ENCODE measurements at places on chromosomes 11 and 22. TPM values are rescaled to one million over a fixed set of nuclear protein-coding genes. Genes with fewer than 3 reads are reported as not detected.
A peak's percentile ranks its signal among the peaks of the same experiment; 100 is the strongest.

GRCh38 chr11:133726542-133726941, 118.8 kb downstream of the SPATA19 start:
- H3K4me1 ChIP-seq = no peaks in the 10 kb centered on the region
- no peak overlapping the region for H3K4me3 ChIP-seq
- no peak overlapping the region for H3K27ac ChIP-seq

GRCh38 chr22:45007391-45008185, 2.2 kb downstream of the PHF21B start:
- peaks cover 13% of the 10 kb centered on the region for H3K4me1 ChIP-seq
- H3K4me3 ChIP-seq = peak overlapping the region; percentile 5
- H3K27ac ChIP-seq = no peak overlapping the region
- peaks cover 59% of the 10 kb centered on the region for H3K27me3 ChIP-seq
- peaks cover 3% of the 10 kb centered on the region for H3K36me3 ChIP-seq
- peak; percentile 22 for DNase-seq

The MMP27 gene
- total RNA-seq = not detected

- H3K27ac ChIP-seq = peak overlapping the region; percentile 16
- H3K4me1 ChIP-seq = peaks cover 16% of the 10 kb centered on the region
- DNase-seq = no peak
- H3K27me3 ChIP-seq = peaks cover 14% of the 10 kb centered on the region
- no peak overlapping the region for H3K4me3 ChIP-seq
- H3K36me3 ChIP-seq = no peaks in the 10 kb centered on the region
These were observed 108.8 kb downstream of the MPPED1 start for GRCh38 chr22:43520632-43521039.

DNA sequence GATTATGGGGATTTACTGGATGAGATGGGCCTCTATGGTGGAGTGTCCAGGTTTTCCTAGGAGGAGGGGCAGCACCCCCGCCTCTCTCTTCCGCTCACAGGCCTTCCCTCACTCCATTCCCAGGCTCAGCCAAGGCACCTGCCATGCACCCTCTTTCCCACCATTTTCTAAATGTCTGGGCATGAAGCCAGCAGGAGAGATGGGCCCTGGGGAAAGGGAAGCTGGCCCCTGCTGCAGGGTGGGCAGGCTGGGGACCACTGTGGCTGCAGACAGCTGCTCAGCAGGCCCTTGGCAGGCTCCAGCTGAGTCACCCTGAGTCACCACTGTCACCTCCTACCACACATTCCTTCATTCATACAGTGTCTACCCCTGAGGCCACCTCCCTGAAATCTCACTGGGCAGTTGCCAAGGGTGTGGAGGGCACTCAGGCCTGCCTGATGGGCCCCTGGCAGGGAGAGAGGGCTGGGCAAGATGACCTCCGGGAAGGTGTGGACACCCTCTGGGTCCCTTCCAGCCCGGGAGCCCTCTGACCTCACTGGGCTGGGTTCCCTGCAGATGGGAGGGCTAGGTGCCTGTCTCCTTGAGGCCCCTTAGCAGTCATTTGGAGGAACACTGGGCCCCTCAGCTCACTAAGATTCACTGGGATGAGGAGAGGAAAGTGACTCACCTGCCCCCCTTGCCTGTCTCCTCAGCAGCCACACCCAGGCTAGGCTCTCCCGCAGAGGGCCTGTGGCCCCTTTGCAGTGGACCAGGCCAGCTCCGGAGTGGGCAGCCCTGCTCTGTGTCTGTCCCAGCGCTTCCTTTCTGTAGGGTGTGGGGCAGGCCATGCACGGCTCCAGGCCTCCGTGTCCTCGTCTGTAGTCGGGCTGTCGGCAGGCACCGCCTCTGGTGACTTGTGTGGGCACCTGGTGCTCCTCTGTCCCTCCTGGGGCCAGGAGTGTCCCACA, 7.8 kb downstream of the MYEOV start:
- H3K27ac ChIP-seq = no peak overlapping the region
- H3K4me1 ChIP-seq = peaks cover 29% of the 10 kb centered on the region
- peak; percentile 64 for DNase-seq
- H3K27me3 ChIP-seq = no peaks in the 10 kb centered on the region
- no peak overlapping the region for H3K4me3 ChIP-seq

The VPREB1 gene
- not detected for total RNA-seq

DNA sequence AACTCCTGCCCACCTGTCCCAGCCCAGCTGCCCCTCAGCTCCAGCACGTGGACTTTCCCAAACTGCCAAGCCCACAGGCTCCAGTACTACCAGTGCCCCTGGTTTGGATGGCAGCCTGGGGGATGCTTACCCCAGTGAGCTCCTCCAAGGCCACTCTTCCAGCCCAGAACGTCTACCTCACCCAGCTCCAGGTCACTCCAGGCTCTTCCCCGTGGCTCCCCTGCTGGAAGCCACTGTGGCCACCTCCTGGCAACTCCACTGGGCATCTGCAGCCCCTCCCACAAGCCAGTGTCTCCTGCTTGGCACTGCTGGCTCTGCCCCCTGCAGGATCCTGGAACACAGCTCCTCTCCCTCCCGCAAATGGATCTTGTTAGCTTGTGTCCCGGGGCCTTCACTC, 29.3 kb downstream of the LMO1 start:
- H3K36me3 ChIP-seq = no peaks in the 10 kb centered on the region
- peaks cover 11% of the 10 kb centered on the region for H3K4me1 ChIP-seq
- H3K27ac ChIP-seq = no peak overlapping the region
- H3K27me3 ChIP-seq = no peaks in the 10 kb centered on the region

The TMEM132A gene
- total RNA-seq = 3.3 TPM

Data from activated CD4-positive, alpha-beta memory T cell treated with anti-CD3 and anti-CD28 coated beads for 36 hours (primary cell).